ENCODE measurements at places on chromosomes 1 and 21.

GRCh38 chr1:65844821-65845534, 52.3 kb downstream of the PDE4B start:
- DNase-seq = no peak

DNA sequence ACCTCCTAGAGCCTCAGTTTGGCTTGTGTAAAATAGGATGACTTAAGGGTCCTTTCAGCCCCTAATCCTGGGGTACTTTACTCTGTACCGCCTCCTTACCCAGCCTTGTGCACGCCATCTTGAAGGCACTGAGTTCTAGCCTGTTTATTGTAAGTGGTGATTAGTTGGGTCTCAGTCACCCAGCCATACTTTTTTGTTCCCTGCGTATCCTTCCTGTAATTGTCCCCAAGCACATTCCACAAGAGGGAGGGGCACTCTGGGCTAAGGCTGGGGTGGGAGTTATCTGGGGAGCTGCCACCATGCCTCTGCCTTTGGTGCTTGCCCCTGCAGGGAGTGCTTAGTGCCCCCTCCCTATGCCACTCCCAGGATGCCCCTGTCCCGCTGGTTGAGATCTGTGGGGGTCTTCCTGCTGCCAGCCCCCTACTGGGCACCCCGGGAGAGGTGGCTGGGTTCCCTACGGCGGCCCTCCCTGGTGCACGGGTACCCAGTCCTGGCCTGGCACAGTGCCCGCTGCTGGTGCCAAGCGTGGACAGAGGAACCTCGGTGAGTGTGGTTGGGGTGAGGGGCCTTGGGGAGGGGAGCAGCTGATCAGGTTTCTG, 856 bp downstream of the FDPS start:
- no peak for DNase-seq

GRCh38 chr1:213103377-213104306, 52.6 kb downstream of the RPS6KC1 start:
- DNase-seq = no peak

- DNase-seq = no peak
Observed at GRCh38 chr1:229300099-229300757, 29.3 kb downstream of the RAB4A start.

DNA sequence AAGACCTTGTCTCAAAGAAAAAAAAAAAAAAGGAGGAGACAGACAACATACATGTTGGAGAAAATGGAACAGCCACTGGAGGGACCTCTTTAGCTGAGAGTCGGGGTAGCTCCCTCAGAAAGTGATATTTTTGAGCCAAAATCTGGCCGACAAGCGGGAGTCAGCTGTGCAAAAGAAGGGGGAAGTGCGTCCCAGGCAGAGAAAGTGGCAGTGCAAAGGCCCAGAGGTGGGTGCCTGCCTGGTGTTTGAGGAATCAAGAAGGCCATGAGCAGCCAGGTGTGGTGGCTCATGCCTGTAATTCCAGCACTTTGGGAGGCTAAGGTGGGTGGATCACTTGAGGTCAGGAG, 6.1 kb upstream of the CROCC start:
- no peak for DNase-seq

- no peak for DNase-seq
Observed at GRCh38 chr1:181592255-181592859, 109.0 kb downstream of the CACNA1E start.

DNA sequence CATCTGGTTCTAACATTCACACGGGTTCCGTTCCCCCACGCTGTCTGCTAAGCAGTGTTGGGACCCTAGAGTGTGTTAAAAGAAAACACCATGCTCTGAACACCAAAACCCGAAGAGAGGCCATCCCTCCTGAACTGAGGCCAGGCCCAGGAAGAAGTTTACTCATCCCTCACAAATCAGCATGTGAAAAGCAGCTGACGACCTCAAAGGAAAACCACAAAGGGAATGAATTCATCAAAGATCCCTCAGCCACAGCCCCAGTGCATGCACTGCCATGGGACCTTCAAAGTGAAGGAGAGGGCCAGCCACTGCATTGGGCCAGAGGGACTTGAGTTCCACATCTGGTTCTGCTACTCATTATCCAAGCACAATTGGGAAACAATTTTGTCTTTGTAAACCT, 7.0 kb upstream of the PSEN2 start:
- no peak for DNase-seq

GRCh38 chr1:168138134-168138533, 1.4 kb upstream of the GPR161 start:
- DNase-seq = no peak

- no peak for DNase-seq
Observed at GRCh38 chr1:53454019-53454418, 5.2 kb upstream of the DMRTB1 start.

- DNase-seq = peak; percentile 88
Observed at GRCh38 chr1:198656500-198656932, 17.7 kb downstream of the PTPRC start.

DNA sequence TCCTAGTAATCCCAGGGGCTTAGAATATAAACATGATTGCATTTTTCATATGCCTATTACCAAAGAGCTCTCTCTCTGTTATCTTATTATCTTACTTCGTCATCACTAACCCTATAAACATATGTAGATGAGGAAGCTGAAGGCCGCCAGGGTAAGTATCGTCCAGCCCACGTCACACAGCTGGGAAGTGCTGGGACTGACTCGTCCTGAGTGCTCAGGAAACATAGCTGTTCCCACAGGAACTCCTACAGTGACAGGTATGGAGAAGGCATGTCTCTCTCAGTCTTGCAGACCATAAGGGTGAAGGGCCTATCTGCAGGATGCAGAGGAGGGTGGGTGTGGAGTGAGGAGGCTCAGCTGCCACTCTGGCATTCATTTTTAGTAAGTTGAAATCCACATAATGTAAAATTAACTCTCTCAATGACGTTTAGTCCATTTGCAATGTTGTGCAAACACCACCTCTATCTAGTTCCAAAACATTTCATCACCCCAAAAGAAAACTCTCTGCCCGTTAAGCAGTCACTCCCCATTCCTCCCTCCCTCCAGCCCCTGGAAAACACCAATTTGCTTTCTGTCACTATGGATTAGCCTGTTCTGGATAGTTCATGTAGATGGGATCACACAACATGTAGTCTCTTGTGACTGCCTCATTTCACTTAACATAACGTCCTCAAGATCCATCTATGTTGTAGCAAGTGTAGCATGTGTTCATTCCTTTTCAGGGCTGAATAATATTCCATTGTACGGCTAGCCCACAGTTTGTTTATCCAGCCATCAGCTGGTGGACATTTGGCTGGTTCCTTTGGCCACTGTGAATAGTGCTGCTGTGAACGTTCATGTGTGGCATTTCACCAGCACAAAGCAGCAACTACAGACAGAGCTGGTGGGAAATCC, 68.3 kb downstream of the TCP10L start:
- DNase-seq = no peak

GRCh38 chr21:36428761-36429432, 43.7 kb downstream of the CHAF1B start:
- no peak for DNase-seq

DNA sequence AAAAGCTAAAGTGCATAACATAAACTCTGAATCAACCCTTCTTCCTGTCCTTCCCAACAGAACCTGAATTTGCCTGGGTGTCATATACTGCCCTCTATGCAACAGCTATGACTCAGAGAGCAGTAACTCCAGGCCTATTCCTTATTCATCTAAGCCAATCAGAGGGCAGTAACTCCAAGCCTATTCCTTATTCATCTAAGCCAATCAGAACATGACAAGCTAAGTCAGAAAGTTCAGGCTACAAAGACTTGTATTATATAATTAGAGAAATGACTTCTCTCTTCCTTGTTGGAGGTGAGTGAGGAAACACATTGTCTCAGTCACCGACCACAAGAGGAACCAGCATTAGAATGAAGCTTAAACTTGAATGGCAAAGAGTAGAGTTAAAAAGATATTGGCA, 26.2 kb upstream of the TADA1 start:
- DNase-seq = no peak

DNA sequence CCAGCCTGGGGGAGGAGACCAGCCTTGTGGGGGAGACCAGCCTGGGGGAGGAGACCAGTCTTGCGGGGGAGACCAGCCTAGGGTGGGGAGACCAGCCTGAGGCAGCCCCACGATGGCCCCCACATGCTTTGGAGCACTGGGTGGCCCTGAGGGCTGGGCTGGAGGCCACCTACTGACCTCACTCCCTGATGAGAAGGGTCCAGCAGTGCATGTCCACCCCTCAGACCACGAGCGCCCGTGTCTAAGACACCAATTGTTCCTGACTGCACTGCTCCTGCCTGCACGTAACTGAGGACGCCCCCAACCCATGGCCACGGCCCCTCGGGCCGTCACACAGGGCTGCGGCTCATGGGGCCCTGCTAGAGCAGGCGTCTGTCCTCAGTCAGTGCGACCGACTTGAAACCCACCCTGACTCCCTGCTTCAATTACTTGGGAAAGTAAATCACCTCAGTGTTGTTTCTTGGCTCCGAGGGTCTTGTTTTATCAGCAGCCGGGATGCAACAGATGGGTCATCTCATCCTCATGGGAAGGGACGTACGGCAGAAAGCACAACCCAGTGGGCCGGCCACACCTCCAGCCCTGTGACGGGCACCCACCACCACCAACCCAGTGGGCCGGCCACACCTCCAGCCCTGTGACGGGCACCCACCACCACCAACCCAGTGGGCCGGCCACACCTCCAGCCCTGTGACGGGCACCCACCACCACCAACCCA, at the start of gene SPATC1L:
Gene SPATC1L, minus strand, starts transcription at position 550 of the 715 bp plus-strand sequence. CDS start 1,643 bp downstream, outside the sequence.
- peak; percentile 51 for DNase-seq

- no peak for DNase-seq
Observed at GRCh38 chr1:227127891-227128290, 187.8 kb downstream of the COQ8A start.

DNA sequence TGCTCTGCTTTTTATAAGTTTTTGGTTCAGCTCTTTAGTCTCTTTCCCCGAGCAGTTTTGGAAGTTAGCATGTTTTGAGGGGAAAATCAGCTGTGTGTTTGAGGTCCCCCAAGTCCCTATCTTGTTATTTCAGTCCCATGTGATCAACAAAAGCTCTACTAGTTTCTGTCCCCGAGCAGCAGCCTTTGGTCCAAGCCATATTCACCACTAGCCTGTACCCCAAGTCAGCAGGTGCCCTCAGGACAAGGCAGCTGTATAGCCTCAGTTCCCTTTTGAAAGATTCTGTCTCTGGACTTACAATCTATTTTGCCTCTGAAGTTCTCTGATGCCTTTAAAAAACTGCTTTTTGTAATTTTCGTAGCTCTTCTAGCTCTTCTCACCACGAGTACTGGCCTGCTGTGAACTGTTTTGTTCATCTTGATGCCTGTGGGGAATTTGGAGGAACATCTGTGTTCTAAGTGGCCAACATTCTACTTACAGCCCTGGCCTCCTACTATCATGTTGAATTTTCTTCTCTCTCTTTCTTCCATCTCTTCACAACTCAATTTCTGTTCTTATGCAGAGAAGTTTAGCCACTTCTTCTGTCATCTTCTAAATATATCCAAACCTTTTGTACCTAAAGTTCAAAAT, 16.7 kb downstream of the UAP1 start:
- DNase-seq = no peak

- no peak for DNase-seq
Observed at GRCh38 chr21:42298237-42298636, 17.0 kb downstream of the TFF3 start.

DNA sequence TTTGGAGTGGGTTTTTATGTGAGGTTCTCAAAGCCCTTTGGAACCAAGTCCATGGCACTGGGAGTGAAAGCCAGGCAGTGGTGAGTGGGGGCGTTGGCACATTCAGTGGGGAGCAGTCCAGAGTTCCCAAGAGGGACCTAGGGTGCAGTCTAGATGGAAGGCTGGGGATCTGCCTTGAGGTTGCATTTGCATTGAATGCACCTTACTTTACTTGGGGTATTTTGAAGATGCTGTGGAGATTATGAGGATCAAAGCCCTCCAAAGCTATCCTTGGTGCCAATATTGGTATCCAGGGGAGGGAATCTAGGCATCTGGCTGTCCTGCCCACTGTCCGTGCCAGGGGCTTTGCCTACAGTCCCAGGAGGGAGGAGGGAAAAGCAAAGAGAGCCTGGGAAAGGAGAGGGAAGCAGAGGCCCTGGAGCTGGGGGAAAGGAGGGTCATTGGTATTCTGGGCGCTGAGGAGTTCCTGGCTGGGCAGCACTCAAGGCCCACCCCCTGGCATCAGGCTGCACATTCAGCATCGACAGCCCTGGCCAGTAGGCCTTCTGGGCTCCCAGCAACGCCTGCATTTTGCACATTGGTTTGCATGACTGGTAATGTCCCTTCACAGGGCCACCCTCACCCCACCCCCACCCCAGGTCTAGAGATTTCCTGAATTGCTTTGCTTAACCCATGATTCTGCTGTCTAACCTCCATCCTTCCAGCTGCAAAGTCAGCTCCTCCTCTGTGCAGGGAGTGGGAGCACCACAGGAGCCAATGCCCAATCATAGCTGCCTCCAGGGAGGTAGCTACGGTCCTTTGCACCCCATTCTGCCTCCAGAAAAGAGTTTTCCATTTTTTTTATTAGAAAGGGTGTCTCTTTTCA, 843 bp upstream of the BCAN start:
- no peak for DNase-seq

GRCh38 chr1:201126832-201127754, at the start of gene ASCL5:
ASCL5 (minus strand) TSS chr1:201127184; CDS start chr1:201115372, 11,812 bp downstream.
- DNase-seq = no peak

DNA sequence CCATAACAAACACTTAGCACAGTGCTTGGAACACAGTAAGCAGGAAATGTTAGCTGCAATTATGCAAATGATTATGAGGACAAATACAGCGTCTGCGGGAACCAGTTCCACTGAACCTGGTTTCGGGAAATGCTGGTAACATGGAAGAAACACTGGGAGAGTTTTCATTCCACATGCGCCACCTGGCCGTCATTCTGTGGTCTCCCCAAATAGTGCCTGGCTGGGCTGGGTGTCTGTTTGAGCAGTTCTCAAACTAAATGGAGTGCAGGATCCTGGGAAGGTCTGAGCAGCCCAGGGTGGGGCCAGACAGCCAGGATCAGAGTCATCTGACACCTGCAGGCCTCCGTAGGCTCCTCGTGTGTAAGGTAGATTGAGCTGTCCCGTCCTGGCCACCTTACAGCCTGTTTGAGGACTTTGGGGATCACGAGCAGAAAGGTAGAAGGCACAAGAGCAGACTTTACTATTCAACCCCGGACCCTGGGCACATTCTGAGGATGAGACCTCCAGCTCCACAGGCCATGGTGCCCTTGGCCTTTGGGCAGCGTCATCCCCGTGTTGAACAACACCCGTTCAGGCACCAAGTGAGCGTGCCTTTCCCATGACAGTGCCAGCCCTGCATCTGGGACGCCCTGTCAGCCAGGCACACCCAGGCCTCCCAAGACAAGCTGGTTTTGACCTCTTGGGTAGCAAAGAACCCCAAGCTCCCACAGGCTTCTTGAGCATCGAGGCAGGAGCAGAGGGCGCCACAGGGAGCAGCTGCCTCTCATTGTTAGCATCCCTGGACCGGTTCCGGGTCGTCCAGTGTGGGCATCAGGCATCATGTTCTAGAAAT, 101.9 kb downstream of the PRDM2 start:
- DNase-seq = no peak

GRCh38 chr1:8966606-8967005, 20.9 kb downstream of the CA6 start:
- no peak for DNase-seq
